ENCODE measurements at places on chromosomes 3 and 15. TPM values are rescaled to one million over a fixed set of nuclear protein-coding genes. Genes with fewer than 3 reads are reported as not detected.

Gene SEMA3G
- total RNA-seq = 17.7 TPM

Gene SENP8
- 2.3 TPM for total RNA-seq

Gene SNTN
- not detected for total RNA-seq

Gene COMMD4
- 29.0 TPM for total RNA-seq

Gene GNAI2
- total RNA-seq = 261 TPM

GRCh38 chr15:63876085-63876662 is 42.4 kb upstream of the HERC1 start:
- DNase-seq = no peak

DNA sequence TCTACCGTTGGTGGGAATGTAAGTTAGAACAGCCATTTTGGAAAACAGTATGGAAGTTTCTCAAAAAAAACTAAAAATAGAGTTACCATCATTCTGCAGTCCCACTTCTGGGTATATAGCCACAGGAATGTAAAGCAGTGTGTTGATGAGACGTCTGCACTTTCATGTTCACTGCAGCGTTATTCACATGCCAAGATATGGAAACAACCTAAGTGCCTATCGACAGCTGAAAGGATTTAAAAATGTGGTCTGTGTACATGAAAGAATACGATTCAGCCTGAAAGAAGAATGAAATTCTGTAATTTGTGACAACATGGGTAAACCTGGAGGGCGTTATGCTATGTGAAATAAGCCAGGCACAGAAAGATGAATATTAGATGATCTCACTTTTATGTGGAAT is 157.7 kb downstream of the THSD4 start:
- DNase-seq = no peak

DNA sequence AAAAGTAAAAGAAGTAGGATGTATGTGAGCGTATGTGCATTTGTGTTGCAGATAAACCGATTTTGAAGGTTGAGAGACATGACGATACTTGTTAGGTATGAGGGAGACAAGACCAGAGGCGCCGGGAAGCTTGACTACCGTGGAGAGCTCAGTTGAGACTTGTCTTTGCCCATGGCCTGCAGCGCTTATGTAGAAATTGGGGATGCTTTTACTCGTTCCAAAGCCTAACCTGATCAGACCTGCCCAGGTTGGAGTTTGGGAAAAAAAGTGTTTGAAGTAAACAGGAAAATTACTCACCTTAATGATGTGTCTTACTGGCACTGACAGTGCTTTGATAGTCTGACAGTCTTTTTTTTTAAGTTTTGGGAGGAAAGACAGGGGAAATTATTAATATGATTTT is 202.8 kb downstream of the TP63 start:
- DNase-seq = no peak

GRCh38 chr3:79844176-79844575 is 76.4 kb upstream of the ROBO1 start:
- no peak for DNase-seq

- DNase-seq = no peak
Observed at GRCh38 chr3:79314544-79314943, 453.3 kb downstream of the ROBO1 start.
